ENCODE measurements at places on chromosomes 11 and 22.

GRCh38 chr22:20055654-20056053 is 24.4 kb upstream of the DGCR8 start:
- DNase-seq: no peak

- no peak for DNase-seq
Measured at GRCh38 chr11:26632691-26633159, 60.7 kb upstream of the MUC15 start.

- peak; percentile 39 for DNase-seq
Measured at GRCh38 chr11:95229993-95230809, 801 bp downstream of the SESN3 start.

DNA sequence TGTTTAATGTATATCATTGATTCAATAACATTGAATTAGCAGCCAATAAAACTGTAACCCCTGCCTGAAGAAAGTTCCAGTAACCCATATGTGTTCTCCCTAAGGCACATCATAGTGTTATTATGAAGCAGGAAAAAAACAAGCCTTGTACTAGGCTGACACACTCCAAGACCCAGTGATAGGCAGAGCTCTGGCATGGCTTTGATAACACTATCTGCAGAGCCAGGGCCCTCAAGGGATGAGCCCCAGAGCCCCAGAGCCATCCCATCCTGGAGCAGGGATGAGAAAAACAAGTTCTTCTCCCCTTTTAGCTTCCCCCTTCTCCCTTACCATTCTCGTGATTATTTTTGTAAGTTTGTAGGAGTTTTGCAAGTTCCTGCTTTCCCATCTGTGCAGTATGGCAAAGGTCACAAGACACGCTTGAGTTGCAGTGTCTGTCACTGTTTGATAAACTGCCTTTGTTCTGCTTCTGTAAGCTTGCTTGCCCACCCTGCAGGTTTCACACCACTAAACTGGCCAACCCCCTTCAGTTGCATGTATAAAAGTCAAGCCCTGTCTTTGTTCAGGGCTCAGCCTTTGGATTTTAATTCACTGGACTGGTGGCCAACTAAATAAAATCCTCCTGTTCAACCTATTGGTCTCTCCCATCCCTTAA is 22.3 kb upstream of the GUCY1A2 start:
- no peak for DNase-seq

- DNase-seq: no peak
Measured at GRCh38 chr11:297051-297585, 2.2 kb downstream of the IFITM5 start.

- no peak for DNase-seq
Measured at GRCh38 chr22:47301820-47302475, 539.5 kb downstream of the TBC1D22A start.

DNA sequence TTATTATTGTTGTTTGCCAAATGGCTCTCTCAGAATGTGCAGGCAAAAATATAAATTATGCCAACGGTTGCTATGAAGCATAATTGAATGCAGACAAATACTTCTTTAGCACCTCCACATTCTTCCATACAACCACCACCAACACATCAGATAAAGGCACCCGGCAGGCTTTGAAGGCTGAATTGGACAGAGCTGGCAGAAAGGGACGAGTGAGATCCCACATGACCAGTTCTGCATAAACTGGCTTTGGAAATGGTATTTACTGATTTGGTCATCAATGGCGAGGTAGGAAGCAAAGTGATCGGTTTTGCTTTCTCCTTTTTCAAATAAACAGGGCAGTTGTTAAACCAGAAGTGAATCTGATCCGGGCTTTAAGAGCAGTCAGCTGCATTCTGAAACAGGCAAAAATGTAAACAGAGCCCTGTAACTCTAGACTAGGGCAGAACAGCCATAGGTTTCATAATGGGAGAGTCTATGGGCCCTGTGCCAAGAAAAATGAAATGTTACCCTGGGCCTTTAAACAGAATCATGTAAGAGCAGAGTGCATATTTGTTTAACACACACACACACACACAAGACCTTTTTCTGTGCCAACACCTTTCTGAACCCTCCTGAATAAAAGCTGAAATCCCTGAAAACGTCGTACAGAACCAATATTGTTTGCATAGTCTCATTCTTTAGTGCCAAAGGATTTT is 97.7 kb downstream of the MPPED2 start:
- DNase-seq: no peak

DNA sequence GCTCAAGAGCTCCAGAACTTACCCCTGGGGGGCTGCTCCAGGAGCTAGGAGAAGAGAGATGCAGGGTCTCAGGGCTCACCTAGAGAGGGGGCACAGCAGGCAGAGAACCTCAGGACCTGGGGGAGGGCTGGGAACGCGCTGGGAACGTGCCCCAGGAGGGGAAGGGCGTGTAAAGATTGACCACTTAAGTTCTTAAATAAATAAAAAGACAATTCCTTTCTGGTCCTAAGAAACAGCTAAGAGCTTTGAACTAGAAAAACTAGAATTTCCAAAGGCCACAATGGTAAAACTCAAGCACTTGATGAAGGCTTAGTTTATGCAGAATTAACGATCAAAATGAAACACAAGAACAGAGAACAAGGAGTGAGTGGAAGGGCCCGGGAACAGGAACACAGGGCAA is 89.1 kb downstream of the CELSR1 start:
- no peak for DNase-seq

- no peak for DNase-seq
Measured at GRCh38 chr11:22426915-22427314, 88.7 kb downstream of the SLC17A6 start.

GRCh38 chr11:83278351-83278750 is 7.8 kb downstream of the CCDC90B start:
- DNase-seq: peak; percentile 50

GRCh38 chr11:72783144-72783905 is 10.5 kb downstream of the STARD10 start:
- DNase-seq: no peak

DNA sequence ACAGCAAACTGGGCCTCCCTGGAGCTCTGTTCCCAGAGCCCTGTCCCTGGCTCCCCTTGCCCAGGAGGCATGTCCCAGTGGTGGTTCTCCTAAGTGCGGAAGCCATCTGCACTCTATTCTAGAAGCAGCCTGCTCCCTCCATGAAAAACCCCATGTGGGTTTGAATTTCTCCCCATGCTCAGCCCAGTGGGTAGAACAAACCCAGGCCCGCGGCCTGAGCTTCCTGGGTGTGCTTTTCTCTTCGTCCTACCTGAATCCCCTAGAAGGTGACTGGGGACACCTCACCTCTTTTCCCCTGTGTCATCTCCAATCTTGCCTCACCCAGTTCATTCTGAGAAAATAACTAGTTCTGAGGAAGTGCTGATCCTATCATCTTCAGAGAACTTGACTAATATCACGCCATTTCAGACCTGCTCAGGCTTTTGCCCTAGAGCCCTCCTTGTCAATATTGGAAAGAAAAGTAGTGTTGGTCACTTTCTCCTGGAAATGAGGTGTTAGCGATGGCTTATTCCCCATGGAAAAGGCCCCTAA is 15.9 kb downstream of the IL10RA start:
- no peak for DNase-seq

DNA sequence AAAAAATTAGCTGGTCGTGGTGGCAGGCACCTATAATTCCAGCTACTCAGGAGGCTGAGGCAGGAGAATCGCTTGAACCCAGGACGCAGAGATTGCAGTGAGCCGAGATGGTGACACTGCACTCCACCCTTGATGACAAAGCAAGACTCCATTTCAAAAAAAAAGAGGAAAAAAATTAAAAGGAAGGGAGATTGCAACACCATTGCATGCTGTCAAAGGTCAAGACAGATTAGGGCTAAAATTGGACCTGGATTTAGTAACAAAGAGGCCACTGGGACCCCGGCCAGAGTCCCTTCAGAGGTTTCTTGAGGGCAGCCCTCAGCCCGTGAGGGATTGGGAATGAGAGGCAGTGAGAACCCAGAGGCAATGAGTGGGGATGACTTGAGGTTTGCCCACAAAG is 8.2 kb upstream of the MAFF start:
- DNase-seq: no peak

DNA sequence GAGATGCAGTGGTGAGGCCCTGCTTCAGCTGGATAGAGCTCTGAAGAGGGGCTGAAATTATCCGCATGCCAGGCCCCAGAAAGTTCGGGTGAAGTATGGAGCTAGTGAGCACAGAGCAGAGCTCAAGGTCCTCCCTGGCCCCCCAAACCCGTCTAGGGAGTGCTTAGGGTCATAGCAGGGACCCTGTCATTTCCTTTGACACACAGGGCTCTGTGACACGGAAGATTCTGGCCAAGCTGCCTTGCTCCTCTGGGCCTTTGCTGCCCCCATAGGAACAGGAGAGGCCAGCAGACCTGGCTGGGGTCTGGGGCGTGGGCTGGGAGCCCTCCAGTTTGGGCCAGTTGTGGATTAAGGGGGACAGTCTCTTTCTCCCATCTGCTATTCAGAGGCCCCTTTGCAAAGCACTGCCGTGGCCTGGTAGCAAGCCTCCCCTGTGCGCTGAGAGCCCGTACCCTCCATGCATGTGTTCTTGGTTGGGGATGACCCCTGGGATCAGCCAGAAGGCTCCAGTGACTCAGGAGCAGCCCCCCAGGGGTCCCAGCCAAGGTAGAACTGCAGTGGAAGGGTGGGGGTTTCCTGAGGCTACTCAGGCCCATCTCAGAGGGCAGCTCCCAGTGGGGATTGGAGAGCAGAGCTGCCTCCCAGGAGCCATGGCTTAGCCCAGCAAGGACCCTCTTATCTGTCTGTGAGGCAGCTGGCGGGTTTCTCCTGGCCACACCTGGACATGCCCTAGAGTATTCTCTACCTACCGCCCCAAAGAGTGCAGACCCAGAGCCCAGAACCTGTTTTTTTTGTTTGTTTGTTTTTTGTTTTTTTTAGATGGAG is 42.3 kb downstream of the RNF141 start:
- DNase-seq: peak; percentile 1

DNA sequence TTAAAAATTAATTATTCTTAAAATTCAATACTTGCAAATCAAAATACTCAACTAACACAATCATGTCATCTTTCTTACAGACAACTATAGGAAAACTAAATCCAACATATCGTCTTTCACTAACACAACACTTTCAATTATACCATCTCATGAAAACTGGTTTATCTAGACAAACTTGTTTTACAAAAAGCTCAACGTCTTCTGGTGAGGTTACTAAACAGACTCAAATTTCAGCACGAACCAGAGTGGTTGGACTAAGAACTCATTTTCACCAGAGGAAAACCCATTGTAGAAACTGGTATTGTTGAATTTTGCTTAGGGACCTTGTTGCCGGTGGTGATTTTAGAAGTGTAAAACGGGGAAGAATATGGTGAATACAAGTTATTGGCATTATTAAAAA is 52.2 kb downstream of the NUP98 start:
- no peak for DNase-seq

- DNase-seq: no peak
Measured at GRCh38 chr11:86211619-86212018, 32.9 kb upstream of the EED start.

- peak; percentile 11 for DNase-seq
Measured at GRCh38 chr22:16838073-16838472, 12.9 kb upstream of the XKR3 start.

DNA sequence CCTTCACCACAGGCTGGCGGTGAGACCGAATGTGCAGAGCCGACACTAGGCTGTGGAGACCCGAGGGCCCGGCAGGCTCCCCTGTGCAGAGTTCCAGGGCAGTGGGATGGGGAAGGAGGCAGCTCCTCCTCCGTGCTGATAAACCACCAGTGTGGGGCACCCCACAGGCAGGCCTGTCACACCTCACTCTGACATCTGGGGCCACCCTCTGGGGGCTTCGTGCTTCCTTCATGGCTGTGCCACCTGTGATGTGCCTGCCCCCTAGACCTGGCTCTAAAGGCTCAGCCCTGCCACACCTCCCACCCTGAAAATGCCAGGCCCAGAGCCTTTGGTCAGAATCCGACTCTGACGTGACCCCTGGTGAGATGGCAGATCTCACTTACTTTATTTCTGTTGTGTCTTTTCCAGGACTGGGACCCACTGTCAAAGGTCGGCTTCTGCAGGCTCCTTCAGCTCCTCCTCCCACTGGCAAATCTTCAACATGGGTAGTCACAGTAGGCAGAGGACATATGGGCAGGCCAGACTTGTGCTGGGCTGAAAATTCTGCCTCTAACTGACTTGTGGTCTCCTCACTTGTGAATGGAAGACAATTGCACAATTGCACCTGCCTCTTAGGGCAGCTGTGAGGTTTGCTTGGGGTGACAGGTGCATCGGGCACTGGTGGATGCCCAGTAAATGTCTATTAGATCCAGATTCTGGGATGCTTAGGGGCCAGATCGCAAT is 46.2 kb upstream of the TSKU start:
- no peak for DNase-seq

GRCh38 chr11:103051981-103052380 is 40.0 kb downstream of the DCUN1D5 start:
- DNase-seq: no peak

GRCh38 chr11:77725433-77725832 is 87.8 kb upstream of the CLNS1A start:
- no peak for DNase-seq

DNA sequence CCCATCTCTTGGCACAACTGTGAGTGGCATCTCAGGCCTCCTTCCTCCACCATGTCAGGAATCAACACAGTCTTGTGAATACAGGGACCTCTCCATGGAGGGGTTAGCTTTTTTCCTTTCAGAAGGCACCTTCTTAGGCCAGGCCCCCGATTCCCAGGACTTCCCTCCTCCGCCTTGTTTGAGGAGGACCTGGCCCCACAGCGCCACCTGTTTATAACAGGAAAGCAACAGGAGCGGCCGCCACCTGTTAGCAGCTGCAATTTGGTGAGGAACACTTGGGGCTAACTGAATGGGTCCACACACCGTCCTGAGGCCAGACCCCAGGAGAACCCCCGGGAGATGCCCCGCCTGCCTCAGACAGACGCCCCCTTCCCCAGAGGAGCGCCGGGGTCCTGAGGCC is 3.8 kb upstream of the PKP3 start:
- no peak for DNase-seq

DNA sequence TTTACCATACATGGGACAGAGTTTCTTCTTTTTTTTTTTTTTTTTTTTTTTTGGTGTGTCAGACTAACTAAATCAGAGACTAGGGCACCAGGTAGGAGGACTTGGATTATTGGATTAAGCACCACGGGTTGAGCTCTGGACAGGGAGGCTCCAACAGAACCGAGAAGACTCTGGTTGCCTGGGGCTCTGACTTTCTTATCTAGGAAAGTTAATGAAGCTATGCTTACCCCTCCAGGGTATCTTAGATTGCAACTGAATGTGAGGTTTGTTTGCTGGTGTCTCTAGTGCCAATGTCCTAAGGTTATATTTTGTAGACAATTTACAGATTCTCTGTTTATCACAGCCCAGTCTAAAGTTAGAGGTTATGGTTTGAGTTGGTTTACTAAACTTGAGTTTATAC is 18.1 kb downstream of the ETS1 start:
- no peak for DNase-seq

- no peak for DNase-seq
Measured at GRCh38 chr11:67105964-67106363, 13.1 kb upstream of the KDM2A start.

GRCh38 chr22:26314171-26314570 is 114.9 kb upstream of the ASPHD2 start:
- no peak for DNase-seq

DNA sequence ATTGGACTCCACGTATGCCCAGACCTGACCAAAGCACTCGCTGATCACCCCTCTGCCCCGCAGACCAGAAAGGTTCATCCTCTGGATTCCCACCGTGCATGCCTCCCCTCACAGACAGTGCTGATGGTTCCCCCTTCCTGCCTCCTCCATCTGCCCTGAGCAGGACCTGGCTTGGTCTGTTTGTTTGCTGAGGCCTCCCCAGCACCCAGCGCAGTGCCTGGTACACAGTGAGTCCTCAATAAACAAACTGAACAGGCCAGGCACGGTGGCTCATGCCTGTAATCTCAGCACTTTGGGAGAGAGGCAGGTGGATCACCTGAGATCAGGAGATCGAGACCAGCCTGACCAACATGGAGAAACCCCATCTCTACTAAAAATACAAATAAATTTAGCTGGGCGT is 23.7 kb upstream of the RPS3 start:
- DNase-seq: no peak

Measured in GM03348 (cell line).